ENCODE measurements at places on chromosomes 5 and 9. TPM values are rescaled to one million over a fixed set of nuclear protein-coding genes. Genes with fewer than 3 reads are reported as not detected.

ARL15 gene
- 29.7 TPM for total RNA-seq

ADGRD2 gene
- total RNA-seq: not detected

LVRN gene
- not detected for total RNA-seq

ANAPC2 gene
- total RNA-seq: 29.2 TPM

SLC6A7 gene
- total RNA-seq: not detected

SOX30 gene
- total RNA-seq: not detected

JMY gene
- total RNA-seq: 12.6 TPM

DRD1 gene
- not detected for total RNA-seq

- no peak for DNase-seq
Measured at GRCh38 chr9:126125177-126125576, 201.5 kb upstream of the MVB12B start.

DNA sequence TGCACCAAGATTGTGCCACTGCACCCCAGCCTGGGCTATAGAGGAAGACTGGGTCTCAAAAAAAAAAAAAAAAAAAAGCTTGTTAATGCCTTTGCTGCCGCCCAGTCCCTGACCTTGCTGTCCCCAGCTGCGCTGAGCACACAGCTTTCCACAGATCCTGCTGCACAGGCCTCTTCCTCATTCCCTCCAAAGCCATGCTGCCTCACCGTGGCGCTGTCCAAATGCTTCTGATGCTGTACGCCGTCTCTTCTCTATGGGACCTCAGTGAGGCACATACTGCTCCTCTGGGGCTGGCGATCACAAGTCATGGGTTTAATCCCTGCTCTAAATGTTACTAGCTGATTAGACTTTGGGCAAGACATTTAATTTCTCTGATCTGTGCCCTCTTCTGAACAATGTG is 234.1 kb downstream of the FBXL7 start:
- no peak for DNase-seq

DNA sequence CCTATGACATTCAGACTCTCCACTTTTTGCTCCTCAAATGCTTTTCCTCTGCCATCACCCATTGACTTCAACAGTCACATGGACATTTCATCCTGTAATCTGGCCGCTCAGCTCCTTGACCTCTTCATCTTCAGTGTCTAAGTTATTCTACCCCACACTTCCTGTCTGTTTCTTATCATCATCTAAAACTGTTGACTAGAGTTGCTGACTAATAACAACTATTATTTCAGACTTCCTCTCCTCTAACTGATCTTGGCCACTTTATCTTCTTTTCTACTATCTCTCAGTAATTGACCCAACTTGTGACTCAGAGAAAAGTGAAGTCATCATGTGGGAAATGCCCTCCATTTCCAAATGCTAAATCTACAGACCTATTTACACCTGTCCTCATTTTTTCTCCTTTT is 254.7 kb upstream of the TRPC7 start:
- peak; percentile 97 for DNase-seq

DNA sequence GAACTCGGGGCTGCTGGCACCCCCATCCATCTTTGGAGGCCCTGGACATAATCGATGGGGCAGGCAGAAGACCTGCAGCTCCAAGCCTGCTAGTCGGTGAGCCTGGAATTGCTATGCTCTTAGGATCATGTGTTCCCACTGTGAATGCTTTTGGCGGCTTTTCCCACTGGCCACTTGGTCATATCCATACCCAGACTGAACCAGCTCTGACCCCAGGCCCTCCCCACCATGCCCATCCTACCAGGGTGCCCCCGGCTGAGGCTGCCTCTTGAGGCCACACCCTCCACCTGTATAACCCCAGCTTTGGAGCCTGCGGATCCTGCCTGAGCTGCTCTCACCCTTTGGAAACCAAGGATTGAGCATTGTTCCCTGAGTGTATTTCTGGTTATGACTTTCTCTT is 113.5 kb downstream of the TENT4A start:
- DNase-seq: no peak

DNA sequence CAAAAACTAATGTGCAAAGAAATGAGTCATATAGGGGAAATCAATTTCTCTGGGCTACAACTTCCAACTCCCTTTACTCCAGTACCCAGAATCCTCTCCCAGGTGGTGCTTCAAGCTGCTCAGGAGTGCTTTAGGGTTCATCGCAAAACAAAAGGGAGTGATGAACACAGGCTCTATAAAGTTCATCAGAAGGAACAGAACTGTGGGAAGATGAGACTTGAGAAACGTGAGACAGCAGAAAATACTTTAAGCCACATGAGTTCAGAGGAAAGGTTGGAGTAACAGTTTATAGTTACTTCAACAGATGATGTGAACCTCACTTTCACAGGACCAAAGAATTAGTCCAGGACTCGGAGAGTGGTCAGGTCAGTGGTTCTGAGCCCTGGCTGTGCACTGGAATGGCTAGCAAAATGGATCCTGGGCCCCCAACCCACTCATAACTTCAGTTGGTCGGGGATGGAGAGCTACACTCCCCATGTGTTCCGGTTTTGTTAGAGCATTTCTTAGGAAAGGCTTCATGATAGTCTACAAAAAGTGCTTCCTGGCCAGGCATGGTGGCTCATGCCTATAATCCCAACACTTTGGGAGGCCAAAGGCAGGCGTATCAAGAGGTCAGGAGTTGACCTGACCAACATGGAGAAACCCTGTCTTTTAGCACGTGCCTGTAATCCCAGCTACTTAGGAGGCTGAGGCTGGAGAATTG is 4.3 kb downstream of the RPL12 start:
- DNase-seq: no peak

GRCh38 chr9:14238518-14238917 is 75.4 kb downstream of the NFIB start:
- peak; percentile 73 for DNase-seq

GRCh38 chr5:97929383-97929782 is 746.3 kb upstream of the RIOK2 start:
- no peak for DNase-seq

- no peak for DNase-seq
Measured at GRCh38 chr9:97293818-97294217, 13.6 kb upstream of the CCDC180 start.

DNA sequence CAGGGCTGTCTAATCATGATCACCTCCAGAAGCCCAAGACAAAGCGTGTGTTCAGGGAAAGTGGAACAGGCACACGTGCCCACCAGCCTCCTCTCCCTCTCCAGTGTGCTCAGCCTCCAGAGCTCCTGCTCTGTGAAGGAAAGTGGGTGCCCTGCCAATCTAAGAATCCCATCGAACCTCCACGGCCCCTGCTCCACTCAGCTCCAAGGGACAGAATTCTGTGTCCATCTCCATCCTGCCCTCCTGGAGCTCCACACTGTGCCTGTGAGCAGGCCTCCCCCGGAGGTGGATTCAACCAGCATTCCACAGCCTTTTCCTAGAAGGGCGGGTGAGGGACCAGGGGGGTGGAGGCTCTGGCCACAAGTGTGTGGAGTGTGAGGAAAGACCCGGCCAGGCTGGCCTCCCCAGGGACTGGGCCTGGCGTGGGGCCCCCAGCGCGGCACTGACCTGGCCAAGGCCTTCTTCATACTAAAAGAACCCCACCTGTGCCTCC is 6.0 kb downstream of the EEIG1 start:
- no peak for DNase-seq

DNA sequence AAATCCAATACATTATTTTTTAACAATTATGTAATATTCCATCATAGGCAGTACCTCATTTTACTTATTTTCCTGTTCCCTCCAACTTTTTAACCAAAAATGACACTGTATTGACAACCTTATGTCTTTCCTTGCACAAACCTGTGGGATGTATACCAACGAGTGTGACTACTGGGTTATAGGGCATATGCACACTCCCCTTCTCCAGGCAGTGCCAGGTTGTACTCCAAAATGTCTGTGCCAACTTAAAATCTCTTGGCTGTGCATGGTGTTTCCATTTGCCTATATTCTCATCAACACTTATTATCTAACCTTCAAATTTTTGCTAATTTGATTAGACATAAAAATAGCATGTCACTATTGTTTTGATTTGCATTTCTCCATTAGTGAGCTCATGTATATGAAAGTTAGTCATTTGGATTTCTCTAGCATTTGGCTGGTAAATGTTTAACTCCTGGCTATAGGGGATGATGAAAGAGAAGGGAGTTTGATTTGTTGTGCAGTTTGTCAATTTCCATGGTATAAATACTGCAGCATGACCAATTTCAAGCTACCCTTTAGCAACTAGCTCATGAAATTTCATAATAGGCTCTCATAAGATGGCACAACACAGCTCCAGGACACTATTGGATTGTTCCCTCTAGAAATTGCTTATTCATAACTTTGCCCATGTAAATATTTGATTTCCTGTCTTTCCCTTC is 129.9 kb downstream of the BAAT start:
- no peak for DNase-seq

- DNase-seq: no peak
Measured at GRCh38 chr5:96243203-96243602, 189.8 kb downstream of the PCSK1 start.

DNA sequence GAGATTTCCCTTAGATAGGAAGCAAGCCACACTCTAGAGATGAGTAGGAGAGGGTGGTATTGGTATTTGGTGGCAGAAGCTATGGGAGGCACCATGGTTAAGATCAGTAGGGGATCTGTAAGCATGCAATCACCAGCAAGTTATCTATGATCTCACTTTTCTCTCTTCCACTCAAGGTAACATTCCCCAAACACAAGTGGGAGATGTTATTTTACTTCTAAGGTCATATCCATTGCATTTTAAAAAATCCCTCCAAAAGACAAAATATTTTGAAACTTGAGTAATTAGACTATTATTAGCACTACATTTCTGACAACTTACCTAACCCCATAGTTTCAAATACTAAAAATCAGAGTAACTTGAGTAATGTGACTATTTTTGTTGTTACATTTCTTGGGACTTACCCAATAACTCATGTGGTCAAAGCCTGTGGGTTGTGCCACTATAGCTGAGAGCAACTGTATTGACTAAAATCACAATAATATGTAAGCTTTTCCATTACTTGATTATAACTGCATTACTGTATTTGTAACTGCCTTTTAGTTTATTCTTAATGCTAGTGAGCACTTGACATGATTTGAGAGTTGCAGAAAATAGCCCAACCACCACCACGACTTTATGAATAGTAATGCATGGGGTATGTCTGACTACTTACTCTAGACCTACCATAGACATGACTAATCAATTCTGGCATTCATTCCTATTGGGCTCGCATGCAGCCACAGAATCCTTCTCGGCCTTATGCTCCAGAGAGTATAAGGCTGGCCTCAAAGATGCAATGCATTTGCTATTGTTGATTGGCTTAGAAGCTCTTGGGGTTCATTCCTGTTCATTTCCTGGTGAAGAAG is 264.7 kb downstream of the TRIM32 start:
- DNase-seq: peak; percentile 27

DNA sequence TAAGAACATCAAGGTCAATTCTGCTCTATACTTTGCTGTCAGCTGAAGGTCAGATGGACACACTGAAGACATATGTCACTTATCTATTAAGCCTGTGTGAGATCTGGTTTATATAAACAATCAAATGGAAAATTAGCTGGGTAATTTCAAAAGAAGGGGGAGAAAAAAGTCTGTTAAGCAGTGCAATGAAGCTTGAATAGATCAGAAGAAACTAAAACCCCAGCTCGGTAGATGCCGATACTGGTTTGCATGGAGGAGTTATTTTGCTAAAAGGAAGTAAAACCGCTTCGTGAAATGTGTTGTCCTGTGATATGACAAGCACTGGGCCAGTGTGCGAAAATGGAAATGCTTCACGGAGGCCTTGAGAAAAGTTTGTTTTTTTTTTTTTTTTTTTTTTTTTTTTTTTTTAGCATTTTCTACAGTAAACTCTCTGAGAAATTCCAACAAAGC is 148.8 kb downstream of the MEF2C start:
- DNase-seq: no peak

- no peak for DNase-seq
Measured at GRCh38 chr9:777978-778377, 63.5 kb upstream of the DMRT1 start.

DNA sequence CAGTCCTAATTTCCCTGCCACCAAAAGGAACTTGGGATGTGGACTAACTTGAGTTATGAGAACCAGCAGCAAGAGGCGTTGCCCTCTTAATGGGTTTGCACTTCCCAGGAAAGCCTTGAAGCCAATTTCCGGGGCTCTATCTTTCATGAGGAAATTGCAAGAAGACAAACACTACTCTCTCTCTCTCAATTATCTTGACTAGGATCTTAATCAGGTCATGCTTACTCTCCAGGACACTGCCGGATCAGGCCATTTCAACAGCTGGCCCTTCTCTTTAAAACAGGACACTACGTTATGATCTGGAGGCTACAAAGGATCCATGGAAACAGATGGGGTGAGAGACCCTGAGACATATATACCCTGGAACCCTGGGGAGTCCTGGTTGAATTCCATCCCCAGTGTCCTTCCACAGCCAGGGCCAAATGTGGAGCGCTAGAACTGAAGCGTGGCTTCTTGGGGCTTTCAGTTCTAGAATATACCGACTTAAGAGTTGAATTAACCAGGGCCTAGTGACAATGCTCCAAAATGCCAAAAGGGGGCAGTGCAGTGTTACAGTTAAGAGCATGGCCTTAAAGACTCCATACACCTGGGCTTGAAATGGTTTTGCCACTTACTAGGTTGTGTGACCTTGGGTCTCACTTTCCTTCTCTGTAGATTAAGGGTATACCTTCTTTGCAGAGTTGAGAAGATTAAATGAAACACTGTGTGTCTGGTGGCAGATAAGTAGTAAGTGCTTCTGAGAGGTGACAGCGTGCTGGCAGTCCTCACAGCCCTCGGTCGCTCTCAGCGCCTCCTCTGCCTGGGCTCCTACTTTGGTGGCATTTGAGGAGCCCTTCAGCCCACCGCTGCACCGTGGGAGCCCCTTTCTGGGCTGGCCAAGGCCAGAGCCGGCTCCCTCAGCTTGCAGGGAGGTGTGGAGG is 21.1 kb downstream of the FAM219A start:
- peak; percentile 62 for DNase-seq

DNA sequence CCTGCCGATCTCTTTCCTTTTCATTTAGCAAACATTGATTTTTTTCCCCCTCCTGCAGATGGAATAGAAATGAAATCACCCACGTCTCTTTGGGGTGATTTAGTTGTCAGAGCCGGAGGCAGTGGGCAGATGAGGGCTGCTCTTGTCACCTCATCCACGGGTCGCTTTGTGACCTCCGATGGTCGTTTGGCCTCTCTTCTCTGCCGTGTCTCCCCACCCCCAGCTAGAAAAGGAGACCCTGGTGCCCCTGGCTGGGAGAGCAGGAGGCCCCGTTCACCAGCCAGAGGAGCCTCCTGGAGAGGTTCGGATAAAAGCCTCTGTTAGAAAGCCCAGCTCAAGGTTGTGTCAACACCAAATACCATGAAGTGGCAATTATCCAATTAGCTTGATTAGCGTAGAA is 21.6 kb upstream of the RXRA start:
- no peak for DNase-seq
